Endothelial cell (in vitro differentiated cells): ENCODE measurements at places on chromosomes 4 and X. TPM values are rescaled to one million over a fixed set of nuclear protein-coding genes. Genes with fewer than 3 reads are reported as not detected.

Gene PNPLA4
- 12.4 TPM for total RNA-seq

GRCh38 chrX:16141422-16142245 lies 18.3 kb downstream of the GRPR start:
- no peaks in the 10 kb centered on the region for H3K4me1 ChIP-seq
- H3K27ac ChIP-seq = no peak overlapping the region
- H3K4me3 ChIP-seq = no peak overlapping the region
- H3K36me3 ChIP-seq = no peaks in the 10 kb centered on the region
- no peaks in the 10 kb centered on the region for H3K27me3 ChIP-seq

Gene ARSJ
- 11.2 TPM for total RNA-seq

DNA sequence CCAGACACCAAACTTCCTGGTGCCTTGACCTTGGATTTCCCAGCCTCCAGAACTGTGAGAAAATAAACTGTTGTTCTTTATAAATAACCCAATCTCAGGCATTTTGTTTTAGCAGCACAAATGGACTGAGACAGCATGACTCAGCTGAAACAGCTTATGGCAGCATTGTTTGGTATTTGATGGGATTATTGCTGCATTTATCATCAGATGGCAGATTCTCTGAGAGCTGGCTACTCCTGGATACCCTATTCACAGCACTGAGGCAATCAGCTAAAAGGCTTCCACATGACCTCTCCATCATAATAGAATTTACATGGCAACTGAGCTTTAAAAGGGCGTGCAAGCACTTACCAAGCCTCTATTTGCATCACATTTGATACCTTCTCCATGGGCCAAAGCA lies 623.1 kb upstream of the CPEB2 start:
- no peak overlapping the region for H3K4me3 ChIP-seq
- H3K27me3 ChIP-seq = no peaks in the 10 kb centered on the region
- H3K4me1 ChIP-seq = no peaks in the 10 kb centered on the region
- DNase-seq = no peak

DNA sequence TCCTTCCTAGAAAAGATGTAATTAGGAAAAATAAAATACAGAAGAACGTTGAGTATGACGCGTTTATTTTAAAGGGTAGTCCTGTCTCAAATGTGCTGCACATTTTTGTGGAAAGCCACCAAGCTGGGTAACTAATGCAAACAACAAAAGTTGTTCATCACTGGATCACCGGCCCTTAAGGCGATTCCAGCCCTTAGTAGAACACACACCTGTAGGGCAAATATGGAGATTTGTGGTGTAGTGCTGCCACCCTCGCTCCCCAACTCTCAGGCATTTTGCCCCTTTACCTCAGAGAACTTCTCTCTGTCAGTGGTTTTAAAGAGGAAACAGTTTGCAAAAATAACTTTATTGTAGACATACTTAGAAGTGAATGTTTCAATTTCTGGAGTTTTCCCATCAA lies 1.9 kb downstream of the TBL1X start:
- no peaks in the 10 kb centered on the region for H3K36me3 ChIP-seq
- H3K4me1 ChIP-seq = peaks cover 13% of the 10 kb centered on the region
- no peak overlapping the region for H3K27ac ChIP-seq

DNA sequence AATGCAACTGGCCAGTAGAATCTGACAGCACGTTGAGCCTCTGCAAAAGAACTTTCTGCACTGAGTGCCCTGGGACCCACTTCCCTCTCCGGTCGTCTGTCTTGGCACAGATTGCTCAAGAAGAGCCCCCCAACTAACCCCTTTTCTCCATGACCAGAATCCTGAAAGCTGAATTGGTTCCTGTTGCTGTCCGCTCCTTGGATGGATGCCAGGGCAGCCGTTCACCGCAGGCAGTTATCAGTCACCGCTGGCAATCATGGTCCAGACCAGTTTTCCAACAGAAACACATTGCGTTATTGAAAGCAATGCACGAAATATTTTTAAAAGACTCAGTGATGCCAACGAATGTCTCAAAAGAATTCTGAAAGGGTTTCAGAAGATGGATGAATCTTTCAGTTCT lies 733.7 kb upstream of the FRG1 start:
- no peak for DNase-seq
- H3K4me1 ChIP-seq = no peaks in the 10 kb centered on the region
- no peak overlapping the region for H3K27ac ChIP-seq
- no peaks in the 10 kb centered on the region for H3K27me3 ChIP-seq
- no peak overlapping the region for H3K4me3 ChIP-seq
- no peaks in the 10 kb centered on the region for H3K36me3 ChIP-seq
